ENCODE measurements at places on chromosomes 5 and 9. TPM values are rescaled to one million over a fixed set of nuclear protein-coding genes. Genes with fewer than 3 reads are reported as not detected.

SLC36A3 gene
- not detected for total RNA-seq

FAM221B gene
- under 0.01 TPM for total RNA-seq

COL5A1 gene
- 7.6 TPM for total RNA-seq

DNA sequence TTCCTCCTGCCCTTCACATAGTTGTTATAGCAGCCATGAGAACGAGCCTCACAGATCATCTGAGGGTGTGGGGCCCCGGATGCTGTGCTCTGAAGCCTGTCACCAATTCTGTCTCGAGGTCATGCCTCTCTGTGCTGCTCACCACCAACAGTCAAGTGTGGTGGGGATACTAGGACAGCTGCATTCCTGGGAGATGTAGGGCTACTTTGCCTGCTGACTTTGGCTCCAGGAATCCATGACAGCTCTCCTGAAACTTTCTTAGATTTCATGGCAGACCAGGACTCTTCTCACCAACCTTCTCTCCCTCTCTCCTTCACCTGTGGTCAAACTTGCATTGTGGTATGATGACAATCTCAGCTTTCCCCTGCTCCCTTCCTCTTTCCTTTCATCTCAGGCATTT is 395.9 kb downstream of the PSAT1 start:
- no peak for DNase-seq

GRCh38 chr5:9789777-9790176 is 159.6 kb upstream of the TAS2R1 start:
- DNase-seq: no peak

- DNase-seq: no peak
These were observed 23.4 kb downstream of the AKNA start for GRCh38 chr9:114364134-114365041.

DNA sequence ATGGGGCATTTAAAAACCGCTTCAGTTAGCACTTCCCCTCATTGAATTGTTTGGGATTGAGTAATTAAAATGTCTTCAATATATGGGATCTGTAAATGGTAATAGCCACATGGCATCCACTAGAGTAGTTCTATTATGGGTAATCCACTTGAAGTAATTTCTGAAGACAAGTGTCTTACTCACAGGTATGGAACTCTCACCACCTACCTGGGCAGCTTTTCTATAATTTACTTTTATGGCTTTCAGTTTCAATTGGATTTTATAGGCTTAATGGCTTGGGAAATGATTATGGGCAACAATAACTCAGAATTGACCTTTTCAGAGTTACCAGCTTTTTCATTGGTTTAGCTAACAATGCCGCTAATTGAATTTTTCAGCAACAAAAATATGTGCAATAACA is 597.9 kb downstream of the PTPRD start:
- DNase-seq: no peak

- DNase-seq: no peak
These were observed 2.4 kb upstream of the LCN8 start for GRCh38 chr9:136760424-136760823.

DNA sequence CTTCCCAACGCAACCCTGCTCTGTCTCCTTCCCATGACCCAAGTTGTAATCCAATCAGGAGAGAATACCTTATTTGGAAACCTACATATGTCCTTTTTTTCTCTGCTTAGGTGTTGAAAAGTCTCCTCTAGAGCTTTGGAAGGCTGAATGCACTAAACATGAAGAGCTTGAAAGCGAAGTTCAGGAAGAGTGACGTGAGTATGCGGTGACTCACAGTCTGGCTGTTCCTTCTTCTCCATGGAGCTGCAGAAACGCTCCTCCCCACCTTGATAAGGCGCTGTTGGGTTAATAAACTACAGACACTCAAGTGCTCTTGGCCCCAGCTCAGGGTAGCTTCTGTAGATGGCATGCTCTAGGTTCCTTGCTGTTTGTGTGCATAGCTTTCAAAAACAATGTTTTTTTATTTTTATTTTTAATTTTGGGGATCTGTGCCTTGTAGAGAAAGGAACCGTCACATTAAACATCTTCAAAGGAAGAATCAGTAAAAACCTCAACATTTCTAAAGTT is 30.7 kb downstream of the RAI14 start:
- no peak for DNase-seq

- no peak for DNase-seq
These were observed 19.8 kb downstream of the IFT74 start for GRCh38 chr9:26975728-26976707.

DNA sequence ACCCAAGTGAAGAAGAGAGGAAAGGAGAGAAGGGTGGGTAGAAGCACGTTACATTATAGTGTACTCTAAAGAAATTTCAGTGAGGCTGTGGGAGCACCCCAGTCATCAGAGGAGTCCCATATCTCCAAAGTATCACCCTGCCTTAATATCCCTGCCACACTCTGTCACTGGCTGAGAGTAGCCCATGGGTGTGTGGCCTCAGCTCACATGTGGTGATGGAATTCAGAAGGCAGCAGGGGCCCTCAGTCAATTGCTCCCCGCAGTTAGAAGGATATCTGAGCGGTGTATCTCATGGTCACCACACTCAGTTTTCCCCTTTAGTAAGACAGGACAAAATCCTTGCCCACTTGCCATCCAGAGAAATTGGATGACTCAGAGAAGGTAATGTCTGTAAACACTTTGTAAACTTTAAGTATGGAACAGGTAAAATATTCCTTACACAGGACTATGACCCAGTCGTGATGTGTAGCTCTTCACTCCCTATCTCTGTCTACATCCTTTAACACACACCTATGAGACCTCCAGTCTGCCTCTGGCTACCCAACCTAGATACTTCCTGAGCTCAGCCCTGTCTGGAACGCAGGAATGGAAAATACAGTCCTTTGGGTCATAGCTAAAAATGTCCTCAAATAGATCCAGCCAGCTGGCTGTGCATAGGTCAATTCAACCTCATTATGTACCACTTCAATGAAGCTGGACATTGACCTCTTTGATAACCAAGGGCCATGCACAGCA is 24.3 kb upstream of the PLIN2 start:
- no peak for DNase-seq

DNA sequence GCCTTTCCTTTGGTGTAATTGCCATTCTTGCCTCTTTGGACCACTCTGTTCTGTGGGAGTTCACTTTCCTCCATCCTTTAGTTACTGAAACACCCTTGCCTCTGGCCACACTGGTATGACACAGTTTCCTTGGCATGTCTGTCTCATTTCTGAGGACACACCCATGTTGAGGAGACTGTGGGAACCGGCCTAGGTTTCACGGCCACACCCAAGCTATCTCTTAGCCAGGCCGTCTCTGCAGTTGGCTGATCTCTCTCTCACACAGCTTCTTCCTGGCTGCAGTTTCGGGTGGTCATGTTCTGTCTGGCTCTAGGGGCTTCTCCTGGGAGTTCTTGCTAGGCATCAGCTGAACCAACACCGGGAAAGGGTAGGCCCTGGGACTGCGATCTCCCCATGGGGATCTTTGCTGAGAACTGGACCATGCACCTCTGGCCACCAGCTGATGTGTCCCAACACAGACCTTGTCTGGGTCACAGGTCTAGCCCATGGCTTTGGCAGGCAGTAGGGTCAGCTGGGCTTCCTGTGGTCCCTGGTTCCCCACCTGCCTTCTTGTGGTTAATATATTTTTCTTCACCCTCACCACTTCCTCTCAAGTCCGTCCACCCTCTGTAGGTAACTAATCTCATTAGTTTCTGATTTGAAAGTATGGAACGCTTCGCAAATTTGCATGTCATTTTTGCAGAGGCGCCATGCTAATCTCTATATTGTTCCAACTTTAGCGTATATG is 24.9 kb downstream of the ARHGEF37 start:
- DNase-seq: no peak

Measured in thymus (tissue), 14 donors.